CD4-positive, alpha-beta T cell treated with Interleukin-6 for 4 hours (primary cell): ENCODE measurements at places on chromosomes 16 and 17.
A peak's percentile ranks its signal among the peaks of the same experiment; 100 is the strongest.

- DNase-seq, result no peak
Observed at GRCh38 chr17:34130544-34130943, 124.5 kb upstream of the CCL2 start.

- no peak for DNase-seq
Observed at GRCh38 chr17:16583781-16584180, 14.8 kb upstream of the ZNF287 start.

- DNase-seq, result no peak
Observed at GRCh38 chr17:39954876-39955275, 7.9 kb upstream of the GSDMA start.

DNA sequence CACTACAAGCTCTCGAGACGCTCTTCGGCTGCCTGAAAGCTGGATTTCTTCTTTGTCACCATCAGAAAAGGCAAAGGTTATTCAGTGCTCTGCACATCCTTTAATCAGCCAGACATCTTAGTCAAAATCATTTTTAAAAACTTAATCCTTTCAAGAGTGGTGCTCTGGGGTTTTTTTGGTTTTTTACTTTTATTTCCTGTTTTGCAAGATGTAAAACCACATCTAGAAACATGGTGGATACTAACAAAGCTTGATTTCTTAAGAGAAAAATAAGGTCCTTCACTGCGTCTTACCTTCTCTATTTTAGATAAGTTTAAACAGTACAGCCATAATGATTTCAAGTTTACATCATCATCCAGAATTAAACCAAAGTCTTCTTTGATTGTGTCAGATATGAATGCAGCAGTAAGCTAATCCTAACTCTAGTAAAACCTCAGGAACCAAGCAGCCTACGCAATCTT lies 6.3 kb downstream of the ANKRD11 start:
- peak; percentile 44 for DNase-seq

- no peak for DNase-seq
Observed at GRCh38 chr17:73976147-73976546, 227.3 kb upstream of the RPL38 start.

DNA sequence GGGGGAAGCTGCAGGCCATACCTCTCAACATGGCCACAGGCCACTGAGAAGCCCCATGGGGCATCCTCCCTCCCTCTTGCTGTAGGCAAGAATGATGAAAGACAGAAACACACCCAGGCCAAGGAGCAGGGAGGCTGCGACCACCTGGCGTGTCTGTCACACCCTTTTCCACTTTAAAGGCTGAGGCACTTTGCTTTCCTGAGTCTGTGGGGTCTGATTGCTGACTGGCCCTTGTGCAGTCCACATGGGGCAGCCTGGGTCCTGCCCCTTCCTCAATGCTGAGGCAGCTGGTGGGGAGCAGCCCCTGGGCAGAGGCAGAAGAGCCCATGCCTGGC lies 8.7 kb downstream of the TMEM204 start:
- no peak for DNase-seq

DNA sequence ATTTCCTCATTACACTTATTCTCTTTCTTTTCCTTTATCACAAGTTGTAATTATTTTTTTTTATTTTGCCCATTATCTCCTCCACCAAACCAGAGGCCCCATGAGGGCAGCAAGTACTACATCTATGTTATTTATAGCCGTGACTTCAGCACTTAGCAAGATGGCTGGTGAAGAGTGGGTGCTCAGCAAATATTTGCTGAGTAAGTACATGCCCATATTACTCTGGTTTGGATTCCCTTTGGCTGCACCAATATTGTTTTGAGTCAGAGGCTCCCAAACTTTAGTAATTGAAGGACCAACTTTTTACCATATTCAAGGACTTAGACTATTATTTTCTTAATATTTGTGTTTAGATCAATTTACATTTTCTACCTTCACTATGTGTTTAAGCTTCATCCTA lies 83.2 kb downstream of the HS3ST2 start:
- DNase-seq, result no peak

- no peak for DNase-seq
Observed at GRCh38 chr16:15444264-15444663, 9.9 kb downstream of the BMERB1 start.

DNA sequence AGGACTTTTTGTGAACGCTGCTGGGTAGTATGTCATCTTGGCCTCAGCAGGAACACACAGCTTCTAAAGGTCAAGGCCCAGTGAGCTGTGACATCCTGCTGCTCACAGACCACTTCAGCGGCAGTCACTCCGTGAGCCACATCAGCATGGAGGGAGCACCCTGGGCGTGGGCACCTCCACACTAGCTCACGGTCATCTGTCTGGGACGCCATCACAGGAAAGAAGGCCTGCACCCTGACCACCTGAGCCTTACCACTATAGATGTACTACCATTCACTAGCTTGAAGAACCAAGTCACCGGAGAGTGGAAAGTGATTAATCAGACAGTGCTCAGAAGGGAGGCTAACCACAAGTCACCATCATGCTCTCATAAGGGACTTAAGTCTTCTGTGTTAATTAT lies 3.3 kb downstream of the AXIN1 start:
- no peak for DNase-seq

GRCh38 chr17:20300436-20300934 lies 166.9 kb downstream of the LGALS9B start:
- no peak for DNase-seq

GRCh38 chr16:72923757-72924156 lies 124.2 kb downstream of the ZFHX3 start:
- no peak for DNase-seq

DNA sequence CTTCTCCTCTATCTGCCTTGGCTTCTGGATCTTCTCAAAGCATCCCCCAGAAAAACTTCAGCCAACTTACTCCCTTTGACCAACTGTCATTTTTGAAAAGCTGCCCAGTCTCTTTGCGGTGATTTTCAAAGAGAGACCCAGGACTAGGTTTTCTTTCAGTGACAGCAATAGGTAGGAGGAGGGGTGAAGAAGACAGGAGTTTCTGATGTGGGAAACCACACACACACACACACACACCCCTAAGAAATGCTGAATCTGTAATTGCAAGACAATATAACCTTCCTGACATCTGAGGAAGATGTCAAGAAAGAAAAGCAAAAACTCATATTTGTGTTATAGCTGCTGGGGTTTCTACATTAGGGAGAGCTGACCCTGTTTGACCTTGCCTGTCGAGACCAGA lies 5.2 kb downstream of the FAM20A start:
- no peak for DNase-seq

DNA sequence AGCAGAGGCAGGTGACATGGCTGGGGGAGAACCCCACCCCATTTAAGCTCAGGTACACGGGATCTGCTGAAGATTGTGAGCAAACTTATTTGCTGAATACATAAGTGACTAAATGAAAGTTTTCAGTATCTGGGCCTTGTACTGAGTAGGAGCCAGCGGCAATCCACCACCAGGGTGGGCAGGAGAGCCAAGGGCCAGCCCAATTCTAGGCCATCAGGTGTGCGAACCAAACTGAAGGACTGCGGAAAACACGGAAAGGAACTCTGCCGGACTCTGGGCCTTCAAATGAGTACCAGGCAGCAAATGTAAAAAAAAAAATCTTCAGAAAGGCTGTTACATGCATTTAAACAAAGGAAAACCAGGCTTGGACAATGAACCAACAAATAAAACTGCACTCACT lies 19.7 kb downstream of the ARHGAP17 start:
- no peak for DNase-seq

GRCh38 chr16:12535535-12536411 lies 267.9 kb downstream of the CPPED1 start:
- no peak for DNase-seq

- DNase-seq, result no peak
Observed at GRCh38 chr17:13541032-13541480, 60.7 kb downstream of the HS3ST3A1 start.

GRCh38 chr16:17368951-17369350 lies 101.8 kb downstream of the XYLT1 start:
- DNase-seq, result peak; percentile 50

- no peak for DNase-seq
Observed at GRCh38 chr17:42698736-42699414, 16.5 kb downstream of the CNTNAP1 start.

DNA sequence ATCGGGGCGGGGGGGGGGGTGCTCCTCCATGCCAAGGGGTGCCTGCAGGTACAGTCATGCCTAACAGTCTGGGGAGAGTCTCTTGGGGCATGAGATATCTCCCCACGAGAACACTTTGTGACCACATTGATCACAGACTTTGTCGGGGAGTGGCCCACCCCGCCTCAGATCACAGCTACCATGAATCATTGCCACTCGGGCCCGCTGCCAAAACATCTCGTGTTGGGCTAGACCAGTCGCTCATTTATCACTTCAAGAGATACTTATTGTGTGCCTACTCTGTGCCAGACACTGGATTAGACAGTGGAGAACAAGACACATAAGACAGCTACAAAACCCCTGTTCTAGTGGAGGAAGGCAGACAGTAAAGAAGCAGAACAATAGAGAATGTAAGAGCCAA lies 72.6 kb downstream of the CLEC16A start:
- DNase-seq, result peak; percentile 50

DNA sequence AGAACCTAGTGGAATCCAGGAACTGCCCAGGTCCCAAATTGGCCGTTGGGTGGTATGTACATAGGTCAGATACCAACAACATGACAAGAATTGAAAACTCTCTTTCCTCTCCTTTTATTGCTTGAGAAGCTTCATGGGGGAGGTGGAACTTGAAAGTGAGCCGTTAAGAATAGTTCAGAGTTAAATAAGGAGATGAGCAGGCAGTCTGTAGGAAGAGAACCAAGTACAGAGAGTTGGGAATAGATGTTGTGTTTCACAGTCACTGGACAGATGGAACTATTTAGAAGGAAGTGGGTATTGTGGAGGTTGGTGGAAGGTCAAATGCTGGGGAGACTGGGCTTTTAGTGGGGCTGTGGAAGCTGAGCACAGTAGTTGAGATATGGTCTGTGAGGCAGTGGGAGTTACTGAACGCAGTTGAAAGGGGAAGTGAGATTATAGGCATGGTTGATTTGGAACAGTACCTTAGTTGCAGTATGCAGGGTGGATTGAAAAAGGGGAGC lies 26.4 kb downstream of the ARHGAP44 start:
- DNase-seq, result no peak

- DNase-seq, result no peak
Observed at GRCh38 chr16:58001781-58002415, 691 bp downstream of the USB1 start.

DNA sequence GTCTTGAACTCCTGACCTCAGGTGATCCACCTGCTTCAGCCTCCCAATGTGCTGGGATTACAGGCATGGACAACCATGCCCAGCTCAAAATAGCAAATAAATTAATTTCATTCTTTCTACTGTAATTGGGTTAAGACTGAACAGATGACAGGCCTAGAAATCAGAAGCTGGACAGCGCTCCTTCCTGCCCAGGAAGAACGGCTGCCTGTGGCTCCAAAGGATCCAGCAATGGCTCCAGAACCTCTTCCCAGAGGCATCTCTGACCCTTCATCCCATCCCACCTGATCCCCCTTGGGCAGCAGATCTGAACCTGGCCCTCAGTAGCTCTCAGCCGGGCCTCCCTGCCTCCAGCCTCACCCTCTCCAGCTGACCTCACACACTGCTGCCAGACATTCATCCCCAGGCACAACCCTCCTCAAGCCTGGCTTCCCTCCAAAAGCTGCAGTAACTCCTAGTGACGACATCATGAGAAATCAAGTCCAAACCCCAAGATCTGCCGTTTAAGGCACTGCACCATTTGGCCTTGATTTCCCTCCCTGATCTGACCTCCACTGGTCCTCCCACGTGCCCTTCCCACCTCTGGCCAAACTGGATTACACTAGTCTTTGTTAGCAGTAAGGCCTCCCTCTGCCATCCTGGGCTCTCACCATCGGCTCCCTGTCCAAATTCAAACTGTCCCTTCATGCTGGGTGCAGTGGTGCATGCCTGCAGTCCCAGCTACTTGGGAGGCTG lies 3.1 kb upstream of the MIF4GD start:
- no peak for DNase-seq
